ENCODE measurements at places on chromosomes 5 and 9.

DNA sequence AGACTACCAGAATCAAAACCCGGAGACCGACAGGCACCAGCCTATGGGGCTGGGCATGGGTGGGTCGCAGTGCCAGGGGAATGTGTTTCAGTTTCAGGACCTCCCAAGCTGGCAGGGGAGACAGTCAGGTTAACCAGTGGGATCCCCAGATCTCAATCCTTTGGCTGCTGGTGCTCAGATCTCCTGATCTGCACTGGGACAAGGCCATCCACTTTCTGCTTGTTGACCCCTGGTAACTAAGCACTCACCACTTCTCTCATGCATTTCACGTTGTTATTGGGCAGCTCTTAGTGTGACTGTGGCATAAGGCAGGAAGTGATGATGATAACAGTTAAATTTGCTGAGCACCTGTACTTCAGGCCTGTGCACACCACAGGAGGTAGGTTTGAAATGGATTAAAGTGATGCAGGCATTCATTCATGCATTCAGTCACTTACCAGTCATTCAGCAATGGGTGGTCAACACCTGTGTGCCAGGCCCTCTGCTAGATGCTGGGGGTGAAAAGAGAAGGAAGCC is 42.1 kb upstream of the STXBP1 start:
- no peak for DNase-seq

- DNase-seq = no peak
Observed at GRCh38 chr5:173923218-173924095, 35.3 kb downstream of the CPEB4 start.

- DNase-seq = no peak
Observed at GRCh38 chr5:134508521-134509195, 16.8 kb upstream of the JADE2 start.

- no peak for DNase-seq
Observed at GRCh38 chr9:127109212-127109711, 13.2 kb downstream of the ANGPTL2 start.

DNA sequence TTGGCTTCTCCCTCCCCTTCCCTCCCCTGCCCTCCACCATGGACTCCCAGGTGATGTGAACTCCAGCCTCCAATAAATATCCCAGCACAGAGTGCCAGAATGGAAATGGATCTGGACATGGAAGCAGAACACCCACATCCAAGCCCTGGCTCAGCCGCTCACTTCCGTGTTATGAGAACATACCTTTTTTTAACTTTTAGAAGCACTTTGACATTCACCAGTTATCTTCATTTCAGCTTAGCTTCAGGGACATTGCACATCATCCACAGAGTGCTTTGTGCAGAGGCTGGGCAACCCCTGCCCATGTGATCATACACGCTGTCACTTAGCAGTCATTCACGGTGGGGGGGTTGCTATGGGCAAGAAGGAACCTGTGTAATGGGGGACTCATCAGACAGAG is 9.1 kb downstream of the AFAP1L1 start:
- no peak for DNase-seq
